Stimulated activated memory B cell treated with anti-CD40 and anti-IgM and Interleukin-4, amounts not matched to agents 10 μg/mL and 1 μg/mL and 100 μg/mL, for 72 hours (primary cell): ENCODE measurements at places on chromosomes 1 and 21.
A peak's percentile ranks its signal among the peaks of the same experiment; 100 is the strongest.

GRCh38 chr1:231855361-231855760, 228.8 kb downstream of the DISC1 start:
- ATAC-seq = no peak

- no peak for ATAC-seq
These were observed 19.8 kb downstream of the SPOCD1 start for GRCh38 chr1:31795801-31796621.

GRCh38 chr21:29939924-29940275, at the start of gene GRIK1:
Gene GRIK1 (minus strand): TSS chr21:29939996.
- ATAC-seq = no peak

- no peak for ATAC-seq
These were observed 8.4 kb downstream of the FOXE3 start for GRCh38 chr1:47424336-47424982.

DNA sequence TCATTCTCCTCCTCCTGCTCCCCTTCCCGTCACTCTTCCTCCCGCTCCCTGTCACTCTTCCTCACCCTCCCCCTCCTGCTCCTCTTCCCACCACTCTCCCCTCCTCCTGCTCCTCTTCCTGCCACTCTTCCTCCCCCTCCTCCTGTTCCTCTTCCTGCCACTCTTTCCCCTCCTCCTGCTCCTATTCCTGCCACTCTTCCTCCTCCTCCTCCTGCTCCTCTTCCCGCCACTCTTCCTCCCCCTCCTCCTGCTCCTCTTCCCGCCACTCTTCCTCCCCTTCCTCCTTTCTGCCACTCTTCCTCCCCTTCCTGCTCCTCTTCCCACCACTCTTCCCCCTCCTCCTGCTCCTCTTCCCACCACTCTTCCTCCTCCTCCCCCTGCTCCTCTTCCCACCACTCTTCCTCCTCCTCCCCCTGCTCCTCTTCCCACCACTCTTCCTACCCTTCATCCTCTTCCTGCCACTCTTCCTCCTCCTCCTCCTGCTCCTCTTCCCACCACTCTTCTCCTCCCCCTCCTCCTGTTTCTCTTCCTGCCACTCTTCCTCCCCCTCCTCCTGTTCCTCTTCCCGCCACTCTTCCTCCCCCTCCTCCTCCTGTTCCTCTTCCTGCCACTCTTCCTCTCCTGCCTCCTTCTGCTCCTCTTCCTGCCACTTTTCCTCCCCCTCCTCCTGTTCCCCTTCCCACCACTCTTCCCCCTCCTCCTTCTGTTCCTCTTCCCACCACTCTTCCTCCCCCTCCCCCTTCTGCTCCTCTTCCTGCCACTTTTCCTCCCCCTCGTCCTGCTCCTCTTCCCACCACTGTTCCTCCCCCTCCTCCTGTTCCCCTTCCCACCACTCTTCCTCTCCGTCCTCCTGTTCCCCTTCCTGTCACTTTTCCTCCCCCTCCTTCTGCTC, 28.7 kb upstream of the ARTN start:
- no peak for ATAC-seq

DNA sequence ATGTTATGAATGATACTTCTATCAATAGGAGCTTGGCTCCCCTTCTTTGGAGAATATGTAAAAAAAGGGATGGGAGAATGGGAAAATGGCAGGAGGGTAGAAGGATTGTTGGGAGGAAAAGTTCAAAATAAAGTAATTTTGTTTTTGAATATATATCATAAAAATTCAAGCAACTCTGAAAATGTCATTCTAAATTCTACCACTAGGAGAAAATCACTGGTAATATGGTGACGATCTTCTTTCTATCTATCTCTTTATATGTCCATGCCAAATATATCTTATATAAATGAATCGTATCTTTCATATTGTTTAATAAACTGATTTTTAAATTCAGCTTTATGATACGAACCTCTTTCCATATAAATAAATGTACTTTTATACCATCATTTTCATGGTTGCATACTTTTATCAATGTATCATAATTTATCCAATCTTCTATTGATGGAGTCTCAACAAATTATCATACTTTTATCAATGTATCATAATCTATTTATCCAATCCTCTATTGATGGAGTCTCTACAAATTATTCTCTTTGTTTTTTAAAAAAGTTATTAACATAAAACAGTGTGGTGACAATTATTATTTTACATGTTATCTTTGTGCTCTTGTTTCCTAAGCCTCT, 73.7 kb upstream of the MARK1 start:
- no peak for ATAC-seq

DNA sequence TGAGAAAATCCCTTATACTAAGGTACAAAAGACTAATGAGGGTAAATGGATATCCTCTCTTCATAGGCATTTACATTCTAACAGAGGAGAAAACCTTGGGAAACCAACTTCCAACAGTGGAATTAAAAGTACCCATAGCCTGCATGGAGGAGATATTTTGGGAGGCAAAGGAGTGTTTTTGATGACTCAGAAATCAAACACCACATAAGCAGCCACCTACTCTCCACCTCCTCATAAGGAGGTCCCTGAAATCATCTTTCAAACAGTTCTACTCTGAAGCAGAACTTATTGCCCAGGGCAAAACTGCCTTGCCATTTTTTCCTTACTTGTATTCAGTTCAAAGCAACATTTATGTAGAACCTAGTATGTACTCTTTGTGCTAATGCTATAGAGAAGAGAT, 211.3 kb downstream of the KCNH1 start:
- no peak for ATAC-seq

GRCh38 chr1:89986020-89986419, 8.9 kb upstream of the ZNF326 start:
- no peak for ATAC-seq

- peak; percentile 59 for ATAC-seq
These were observed 209.7 kb downstream of the SETD4 start for GRCh38 chr21:35850542-35851103.

DNA sequence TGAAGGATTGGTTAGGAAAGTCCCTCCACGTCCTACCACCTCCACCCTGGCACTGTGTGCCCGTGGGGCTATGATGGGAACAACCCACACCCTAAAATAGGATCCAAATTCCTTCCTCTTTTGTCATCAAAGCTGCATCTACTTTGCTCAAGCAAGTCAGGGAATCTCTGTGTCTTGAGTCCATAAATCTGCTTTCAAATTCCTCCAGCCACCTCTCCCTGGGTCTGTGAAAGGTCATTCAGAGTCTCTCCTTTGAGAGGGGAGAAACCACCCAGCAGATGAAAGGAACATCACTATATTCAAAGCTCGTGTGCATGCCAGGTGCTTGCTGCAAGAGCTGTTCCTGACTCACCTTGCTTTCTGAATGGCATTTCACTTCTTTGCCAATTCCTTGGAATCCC, 243.6 kb downstream of the TM2D1 start:
- no peak for ATAC-seq

GRCh38 chr1:218516526-218516925, 171.4 kb downstream of the TGFB2 start:
- no peak for ATAC-seq

- peak; percentile 79 for ATAC-seq
These were observed 19.7 kb upstream of the DIPK1A start for GRCh38 chr1:92980732-92981647.

DNA sequence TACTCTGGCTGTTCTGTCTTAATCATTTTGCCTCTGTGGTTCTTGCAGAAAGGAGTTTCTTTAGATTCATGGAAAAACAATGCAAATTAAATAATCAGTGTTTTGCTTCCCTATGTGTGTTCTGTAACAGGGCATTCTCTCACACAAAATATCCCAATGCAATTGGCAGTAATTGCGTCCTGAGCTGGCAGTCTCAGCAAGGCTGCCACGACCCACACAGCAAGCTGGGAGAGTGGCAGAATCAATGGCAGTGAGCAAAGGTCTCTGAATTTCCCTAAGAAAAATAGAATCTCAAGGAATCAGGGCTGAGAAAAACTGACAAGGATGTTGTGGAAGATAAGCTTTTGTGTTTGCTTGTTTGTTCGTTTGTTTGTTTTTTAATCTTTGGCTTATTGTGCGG, 198.1 kb upstream of the ST6GALNAC5 start:
- no peak for ATAC-seq

DNA sequence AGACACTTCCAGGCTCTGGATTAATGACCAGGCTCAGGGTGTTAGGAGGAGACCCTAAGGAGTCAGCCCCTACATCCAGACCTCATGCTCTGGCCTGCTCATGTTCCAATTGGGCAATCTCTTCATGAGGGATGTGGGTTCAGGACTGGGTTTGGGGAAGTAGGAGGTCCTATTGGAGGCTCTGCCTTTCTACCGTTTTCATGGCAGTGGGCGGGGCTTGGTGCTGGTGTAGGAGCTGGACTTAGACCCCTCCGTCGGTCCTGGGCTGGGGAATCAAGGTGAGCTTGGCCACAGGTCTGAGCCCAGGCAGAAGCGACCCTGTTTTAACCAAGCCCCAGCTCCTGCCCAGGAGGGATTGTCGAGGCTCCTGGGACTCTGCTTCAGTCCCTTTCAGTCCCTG, 123.4 kb downstream of the PRDM16 start:
- no peak for ATAC-seq

DNA sequence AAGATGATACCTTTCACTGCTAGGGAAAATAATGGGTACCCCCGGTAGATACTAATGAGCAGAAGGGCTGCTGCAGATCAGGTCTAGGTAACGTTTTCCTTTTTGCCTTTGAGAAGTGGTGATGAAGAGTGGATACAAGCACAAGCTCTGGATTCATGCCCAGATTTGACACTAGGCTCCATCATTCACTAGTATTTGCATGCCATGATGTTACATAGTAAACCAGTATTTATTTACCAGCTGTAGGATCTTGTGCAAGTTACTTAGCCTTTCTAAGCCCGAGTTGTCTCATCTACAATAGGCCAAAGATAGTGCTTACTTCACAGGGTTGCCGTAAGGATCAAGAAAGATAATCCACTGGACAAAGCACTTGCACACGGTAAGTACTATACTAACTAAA, 14.2 kb downstream of the PTPN14 start:
- ATAC-seq = no peak
